CD4-positive, alpha-beta T cell treated with Interleukin-4 for 1 hour (primary cell): ENCODE measurements at places on chromosomes 4 and X.

DNA sequence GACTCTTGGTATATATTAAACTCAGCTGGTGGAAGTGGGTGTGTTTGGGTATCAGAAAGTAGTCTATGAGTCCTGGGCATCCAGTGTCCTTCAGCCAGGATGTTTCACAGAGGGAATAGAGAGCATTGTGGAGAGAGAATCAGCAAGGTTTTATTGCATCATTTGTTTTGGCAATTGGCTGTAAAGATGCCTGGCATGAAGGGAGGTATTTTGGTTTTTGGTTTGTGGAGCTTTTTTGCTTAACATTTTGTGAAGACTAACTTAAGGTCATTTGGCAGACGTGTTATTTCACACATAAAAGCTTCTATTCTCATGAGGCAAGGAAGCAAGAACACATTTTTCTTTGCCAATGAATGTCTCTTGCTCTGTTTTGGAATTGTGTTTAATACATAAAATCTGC, 71.1 kb downstream of the DCLK2 start:
- DNase-seq, result no peak

- peak; percentile 37 for DNase-seq
Observed at GRCh38 chr4:1872870-1873269, 1.7 kb downstream of the NSD2 start.

DNA sequence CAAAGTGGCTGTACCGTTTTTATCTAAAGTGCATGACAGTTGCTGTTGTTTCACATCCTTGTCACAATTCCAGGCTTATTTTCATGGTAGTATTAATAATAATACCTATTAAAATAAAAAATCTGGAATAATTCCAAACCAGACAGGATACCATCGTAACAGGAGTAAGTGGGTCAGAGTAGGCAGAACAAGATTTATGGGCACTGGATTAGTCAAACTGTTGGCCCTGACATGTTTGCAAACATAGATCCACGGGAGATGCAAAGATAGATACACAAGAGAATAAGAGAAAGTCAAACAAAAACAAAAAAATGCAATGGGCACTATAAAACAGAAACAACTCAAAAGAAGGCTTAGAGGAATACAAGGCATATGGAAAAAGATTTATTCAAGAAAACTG, 449.5 kb upstream of the HS3ST1 start:
- DNase-seq, result no peak

GRCh38 chrX:47235691-47236103, 2.9 kb downstream of the USP11 start:
- DNase-seq, result no peak

DNA sequence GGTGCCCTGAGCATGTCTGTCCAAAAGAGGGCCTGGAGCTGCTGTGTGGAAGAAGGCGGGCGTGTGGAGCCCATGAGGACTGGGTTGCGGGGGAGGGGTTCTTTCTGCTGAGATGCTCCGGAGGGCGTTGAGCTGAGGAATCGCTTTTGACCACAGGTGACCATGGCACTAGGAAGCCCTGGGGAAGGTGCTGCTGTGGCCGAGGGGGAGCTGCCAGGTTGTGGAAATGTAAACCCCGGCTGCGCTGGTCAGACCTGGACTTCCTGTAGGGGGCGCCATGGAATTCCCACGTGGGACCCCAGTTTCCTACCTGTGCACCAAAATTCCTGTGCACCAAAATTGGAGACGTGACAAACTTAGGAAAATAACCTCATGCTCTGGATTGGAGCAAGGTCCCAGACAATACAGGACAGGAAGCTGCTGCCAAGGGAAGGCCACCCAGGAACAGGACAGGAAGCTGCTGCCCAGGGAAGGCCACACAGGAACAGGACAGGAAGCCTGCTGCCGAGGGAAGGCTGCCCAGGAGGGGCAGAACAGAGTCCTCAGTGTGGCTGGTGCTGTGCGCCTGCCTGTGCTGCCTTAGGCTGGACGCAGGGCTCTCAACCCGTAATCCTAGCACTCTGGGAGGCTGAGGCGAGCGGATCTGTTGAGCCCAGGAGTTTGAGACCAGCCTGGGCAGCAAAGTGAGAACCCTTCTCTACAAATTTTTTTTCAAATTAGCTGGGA, 28.4 kb upstream of the UVSSA start:
- no peak for DNase-seq

DNA sequence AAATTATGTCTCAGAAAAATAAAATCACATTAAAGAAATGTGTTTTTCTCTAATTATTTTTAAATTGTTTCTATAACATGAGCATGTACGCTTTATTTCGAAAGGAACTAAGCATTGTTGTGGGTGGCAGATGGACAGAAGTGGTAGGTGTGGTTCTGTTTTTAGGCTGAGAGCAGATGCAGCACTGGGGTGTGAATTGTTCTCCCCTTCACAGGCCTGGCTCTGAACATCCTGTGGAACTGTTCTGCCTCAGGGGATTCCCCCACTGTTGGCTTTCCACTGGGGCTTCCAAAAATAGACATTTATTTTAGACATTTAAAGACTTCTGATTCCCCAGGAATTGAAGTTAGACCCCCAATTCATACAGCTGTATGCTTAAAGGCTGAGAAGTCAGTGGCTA, 41.9 kb upstream of the PDHA2 start:
- DNase-seq, result no peak

DNA sequence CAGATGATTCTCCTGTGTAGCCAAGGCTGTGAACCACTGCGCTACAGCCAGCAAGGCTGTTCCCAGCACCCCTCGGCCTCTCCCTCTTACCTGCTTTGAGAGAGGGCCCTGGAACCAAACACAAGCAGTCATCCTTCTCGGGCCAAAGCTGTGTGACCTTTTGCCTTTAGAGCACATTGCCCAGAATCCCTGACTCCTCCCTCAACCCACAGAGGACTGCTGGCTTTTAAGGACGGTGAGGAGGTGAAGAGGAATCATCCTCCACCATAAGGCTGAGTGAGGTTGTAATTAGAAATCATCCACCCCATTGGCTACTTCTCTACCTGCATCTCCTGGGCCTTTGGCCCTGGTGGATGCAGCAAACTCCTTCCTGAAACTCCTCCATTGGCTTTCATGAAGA, 93.6 kb upstream of the PJA1 start:
- no peak for DNase-seq

DNA sequence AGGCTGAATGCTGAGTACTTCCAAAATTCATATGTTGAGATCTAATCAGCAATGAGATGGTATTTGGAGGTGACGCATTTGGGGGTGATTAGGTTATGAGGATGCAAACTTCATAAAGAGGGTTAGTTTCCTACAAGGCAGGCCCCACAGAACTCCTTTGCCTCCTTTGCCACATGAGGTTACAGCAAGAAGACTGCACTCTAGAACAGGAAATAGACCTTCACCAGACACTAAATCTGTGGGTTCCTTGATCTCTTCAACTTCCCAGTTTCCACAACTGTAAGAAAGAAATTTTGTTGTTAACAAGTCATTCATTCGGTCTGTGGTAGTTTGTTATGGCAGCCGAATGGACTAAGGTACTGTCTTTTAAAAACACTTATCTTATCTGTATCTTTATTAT, 681.9 kb upstream of the HS3ST1 start:
- DNase-seq, result no peak

DNA sequence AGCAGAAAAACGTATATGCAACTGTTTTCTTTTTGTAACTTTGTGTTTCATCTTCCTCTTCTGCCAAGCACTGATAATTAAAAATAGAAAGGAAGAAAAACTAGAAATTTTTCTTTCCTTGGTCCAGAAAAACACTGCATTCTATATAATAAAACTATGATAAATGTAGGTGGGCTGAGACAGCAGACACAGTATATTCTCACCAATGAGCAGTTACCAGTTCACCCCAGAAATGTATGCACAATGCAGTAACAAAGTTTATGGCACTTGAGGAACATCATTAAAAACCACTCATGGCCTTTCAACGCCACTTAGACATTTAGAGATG, 79.4 kb downstream of the FAT1 start:
- DNase-seq, result no peak

DNA sequence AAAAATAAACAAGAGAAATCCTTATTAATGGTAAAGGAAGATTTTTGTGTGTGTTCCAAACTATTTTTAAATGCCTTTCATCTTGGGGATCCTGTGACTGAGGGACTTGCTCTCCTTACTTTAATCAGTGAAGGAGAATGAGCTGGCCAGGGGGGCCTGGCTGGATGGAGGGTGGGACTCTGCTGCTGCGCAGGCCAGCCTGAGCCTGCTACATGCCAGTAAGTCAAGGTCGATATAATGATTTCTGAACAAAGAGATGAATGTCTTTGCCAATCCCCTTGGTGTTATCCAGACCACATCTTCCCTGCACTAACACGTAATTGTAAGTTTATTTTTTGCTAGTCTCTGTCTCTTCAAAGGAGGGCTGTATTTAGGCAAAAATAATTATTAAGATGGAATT, 1679.2 kb upstream of the TENM3 start:
- DNase-seq, result no peak

DNA sequence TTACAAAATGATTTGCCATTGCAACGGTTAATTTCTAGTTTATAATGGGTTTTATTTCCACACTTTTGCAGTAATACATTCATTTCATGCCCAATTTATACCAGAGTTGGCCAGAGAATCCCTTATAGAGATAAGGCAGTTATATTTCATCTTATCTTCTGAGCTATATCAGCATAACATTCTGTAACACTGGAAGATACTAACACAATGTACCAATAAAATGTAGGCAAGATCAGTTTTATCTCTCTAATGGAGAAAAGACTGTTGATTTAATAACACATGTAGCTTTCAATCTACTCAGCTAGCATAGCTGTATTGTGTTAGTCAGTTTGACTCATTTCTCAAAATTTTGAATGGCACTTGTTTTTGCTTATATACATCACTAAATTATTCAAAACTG, 738.6 kb downstream of the TRAM1L1 start:
- DNase-seq, result no peak

GRCh38 chrX:1925053-1925481, 310.2 kb downstream of the ASMT start:
- DNase-seq, result no peak

DNA sequence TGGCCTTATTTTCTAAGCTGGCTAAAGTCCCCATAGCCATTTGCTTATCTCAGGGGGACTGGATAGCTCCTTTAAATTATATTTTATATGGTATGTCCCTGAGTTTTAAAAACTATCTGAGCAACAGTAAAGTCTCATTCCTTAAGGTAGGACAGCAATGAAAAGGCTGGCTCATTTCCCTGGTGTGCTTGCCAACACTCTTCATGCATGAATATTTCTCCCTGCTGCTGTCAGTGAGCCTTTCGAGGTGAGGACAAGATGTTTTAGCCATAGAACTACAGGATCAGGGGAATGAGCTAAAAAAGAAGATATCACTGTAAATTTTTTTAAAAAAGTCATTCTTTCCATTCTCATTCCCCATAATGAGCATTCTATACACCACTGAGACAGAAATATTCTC, 427.3 kb upstream of the FAM241A start:
- no peak for DNase-seq

DNA sequence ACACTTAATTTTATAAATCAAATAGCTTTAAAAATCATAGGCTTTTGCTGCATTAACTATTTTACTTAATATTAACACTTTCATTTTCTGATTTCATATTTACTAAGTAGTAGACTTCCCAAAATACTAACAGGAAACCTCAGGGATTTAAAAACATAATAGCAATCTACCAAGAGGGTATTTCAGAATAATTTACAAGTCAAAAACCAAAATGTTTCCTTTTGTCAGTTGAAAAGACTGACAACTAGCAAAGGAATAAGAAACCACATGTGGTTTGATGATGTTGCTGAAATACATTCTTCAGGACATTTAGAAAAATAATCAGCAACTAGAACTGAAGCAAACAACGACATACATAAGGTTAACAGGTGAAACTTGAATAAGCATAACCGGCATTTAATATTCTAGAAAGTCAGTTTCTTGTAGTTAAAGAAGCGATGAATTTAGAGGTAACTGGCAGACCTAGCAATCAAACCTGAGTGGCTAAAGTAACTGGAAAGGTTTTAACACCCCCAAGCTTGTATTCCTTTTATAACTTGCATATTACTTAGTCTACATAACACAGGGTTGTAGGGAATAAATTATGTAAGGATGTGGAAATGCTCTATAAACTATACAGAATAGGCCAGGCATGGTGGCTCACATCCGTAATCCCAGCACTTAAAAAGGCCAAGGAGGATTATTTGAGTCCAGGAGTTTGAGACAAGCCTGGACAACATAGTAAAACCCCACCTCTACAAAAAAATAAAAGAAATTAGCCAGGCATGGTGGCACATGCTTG, 40.0 kb downstream of the DHX15 start:
- DNase-seq, result no peak

DNA sequence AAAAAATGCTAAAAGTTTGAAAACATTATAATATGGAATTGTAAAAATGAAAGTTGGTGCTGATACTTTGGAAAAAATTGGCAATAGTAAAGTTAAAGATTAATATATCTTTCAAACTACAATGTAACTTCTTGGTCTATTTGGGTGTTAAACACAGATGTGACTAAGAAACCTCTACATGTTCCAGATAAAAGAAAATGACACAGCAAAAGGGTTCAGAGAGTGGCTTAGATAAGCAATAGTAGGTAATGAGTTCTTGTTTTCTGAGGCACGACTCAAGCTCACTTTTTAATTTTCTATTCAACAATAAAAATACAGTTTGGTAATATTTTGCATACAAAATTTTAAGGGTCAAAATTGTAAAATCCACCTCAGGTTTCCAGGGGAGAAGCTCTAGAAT, 292.7 kb downstream of the GALNTL6 start:
- no peak for DNase-seq

- no peak for DNase-seq
Observed at GRCh38 chrX:40104985-40105834, 7.5 kb upstream of the BCOR start.

DNA sequence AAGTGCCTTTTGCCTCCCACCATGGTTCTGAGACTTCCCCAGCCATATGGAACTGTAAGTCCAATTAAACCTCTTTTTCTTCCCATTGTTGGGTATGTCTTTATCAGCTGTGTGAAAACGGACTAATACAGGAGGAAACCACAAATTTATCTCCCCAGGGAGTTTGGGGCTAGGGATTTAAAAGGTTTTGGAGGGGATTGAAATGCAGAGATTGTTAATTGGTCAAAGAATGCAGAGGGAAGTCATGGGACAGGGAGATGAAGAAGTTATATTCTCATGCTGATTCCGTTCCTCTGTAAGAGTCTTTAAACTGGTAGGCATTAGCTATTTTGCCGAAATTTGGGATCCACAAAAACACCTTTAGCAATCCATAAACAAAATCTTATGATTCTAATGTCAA, 57.9 kb downstream of the TKTL2 start:
- DNase-seq, result no peak

- no peak for DNase-seq
Observed at GRCh38 chr4:71259911-71260331, 78.9 kb upstream of the SLC4A4 start.

GRCh38 chrX:103446665-103447302, 70.4 kb downstream of the BEX3 start:
- no peak for DNase-seq

- DNase-seq, result no peak
Observed at GRCh38 chrX:44871931-44872820, 812 bp upstream of the KDM6A start.

DNA sequence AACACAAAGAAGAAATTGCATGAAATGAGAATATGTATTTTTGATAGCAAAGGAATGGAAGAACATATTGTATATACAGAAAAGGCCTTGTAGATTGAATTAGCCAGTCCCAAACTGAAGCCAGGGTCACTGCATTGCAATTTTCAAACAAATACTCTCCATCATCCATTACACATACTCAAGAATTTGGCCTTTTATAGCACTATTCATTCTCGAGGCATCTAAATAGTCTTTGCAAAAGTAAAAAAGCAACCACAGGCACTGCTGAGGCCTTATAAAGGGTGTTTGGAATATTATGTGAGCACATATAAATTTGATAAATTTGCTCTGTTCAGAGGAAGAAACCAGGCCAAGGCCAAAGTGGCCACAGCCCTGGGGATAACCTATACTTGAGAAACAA, 123.0 kb downstream of the ZNF827 start:
- no peak for DNase-seq
